H54 (cell line): ENCODE measurements at places on chromosomes 6 and 20.
A peak's percentile ranks its signal among the peaks of the same experiment; 100 is the strongest.

GRCh38 chr6:100626721-100627120, 162.0 kb upstream of the SIM1 start:
- no peak for DNase-seq

- DNase-seq, result no peak
Observed at GRCh38 chr20:59777331-59777725, 156.1 kb downstream of the SYCP2 start.

- no peak for DNase-seq
Observed at GRCh38 chr6:410555-411395, 19.2 kb downstream of the IRF4 start.

DNA sequence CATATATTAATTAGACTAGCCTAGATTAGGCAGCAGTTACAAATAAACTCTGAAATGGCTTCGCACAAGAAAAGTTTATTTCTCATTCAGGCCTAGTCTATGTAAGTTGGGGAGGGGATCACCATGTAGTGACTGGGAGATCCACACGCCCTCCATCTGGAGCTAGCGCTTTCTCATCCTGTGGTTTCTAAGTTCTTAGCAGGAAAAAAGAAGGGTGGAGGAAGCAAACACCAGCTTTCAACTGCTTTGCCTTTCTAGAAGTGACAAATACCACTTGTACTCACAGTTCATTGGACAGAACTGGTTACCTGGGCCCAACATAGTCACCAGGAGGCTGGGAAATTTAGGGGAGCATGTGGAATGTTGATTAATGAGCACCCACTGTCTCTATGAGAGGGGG, 46.6 kb downstream of the NDUFAF5 start:
- no peak for DNase-seq

GRCh38 chr20:22672191-22672590, 87.8 kb upstream of the FOXA2 start:
- no peak for DNase-seq

DNA sequence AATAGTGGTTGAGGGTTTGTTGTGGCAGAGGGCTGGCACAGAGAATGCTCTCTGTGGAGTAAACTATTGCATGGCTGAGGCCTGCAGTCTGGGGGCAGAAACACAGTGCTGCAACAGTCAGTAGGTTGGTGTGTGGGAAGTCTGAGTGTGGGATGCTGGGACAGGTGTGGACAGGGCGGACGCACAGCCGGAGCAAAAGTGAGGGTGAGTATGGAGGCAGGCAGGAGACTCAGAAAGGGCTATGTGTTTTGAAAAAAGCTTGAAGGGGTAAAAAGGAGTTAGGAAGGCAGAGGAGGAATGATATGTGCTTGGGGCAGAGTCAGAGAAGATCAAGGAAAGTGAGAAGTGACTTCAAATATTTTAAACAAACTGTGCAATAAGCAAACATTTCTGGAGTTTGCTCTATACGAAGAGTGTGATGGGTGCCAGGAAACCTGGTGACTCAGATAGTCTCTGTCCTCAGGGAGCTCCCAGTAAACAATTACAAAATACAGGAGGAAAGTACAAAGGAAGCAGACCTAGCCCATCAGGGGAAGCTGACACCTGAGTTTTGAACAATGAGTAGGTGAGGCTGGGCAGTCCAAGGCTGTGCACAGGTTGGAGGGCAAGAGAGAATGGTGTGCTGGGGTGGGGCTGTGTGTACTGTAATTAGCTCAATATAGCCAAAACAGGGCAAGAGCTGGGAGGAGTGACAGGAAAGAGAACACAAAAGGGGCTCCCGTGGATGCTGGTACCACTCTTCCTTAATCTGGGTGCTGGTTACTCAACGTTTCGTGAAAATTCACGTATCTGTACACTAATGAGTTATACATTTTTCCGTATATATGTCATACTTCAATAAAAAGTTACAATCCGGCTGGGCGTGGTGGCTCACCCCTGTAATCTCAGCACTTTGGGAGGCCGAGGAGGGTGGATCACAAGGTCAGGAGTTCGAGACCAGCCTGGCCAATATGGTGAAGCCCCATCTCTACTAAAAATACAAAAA, 55.2 kb downstream of the PIGU start:
- no peak for DNase-seq

GRCh38 chr6:126461045-126461444, 121.1 kb downstream of the CENPW start:
- no peak for DNase-seq

- no peak for DNase-seq
Observed at GRCh38 chr6:113873043-113873667, 16.0 kb downstream of the MARCKS start.

- peak; percentile 25 for DNase-seq
Observed at GRCh38 chr6:10478187-10479040, 42.7 kb upstream of the GCNT2 start.

- DNase-seq, result no peak
Observed at GRCh38 chr6:39886871-39887270, 47.4 kb downstream of the MOCS1 start.

- no peak for DNase-seq
Observed at GRCh38 chr6:6916598-6916997, 191.2 kb upstream of the RREB1 start.

- no peak for DNase-seq
Observed at GRCh38 chr6:48222241-48222640, 111.2 kb upstream of the PTCHD4 start.

GRCh38 chr20:32772046-32772445, 9.9 kb downstream of the DNMT3B start:
- DNase-seq, result no peak
